Fibroblast of upper back skin (primary cell): ENCODE measurements at places on chromosomes 2 and 18.

DNA sequence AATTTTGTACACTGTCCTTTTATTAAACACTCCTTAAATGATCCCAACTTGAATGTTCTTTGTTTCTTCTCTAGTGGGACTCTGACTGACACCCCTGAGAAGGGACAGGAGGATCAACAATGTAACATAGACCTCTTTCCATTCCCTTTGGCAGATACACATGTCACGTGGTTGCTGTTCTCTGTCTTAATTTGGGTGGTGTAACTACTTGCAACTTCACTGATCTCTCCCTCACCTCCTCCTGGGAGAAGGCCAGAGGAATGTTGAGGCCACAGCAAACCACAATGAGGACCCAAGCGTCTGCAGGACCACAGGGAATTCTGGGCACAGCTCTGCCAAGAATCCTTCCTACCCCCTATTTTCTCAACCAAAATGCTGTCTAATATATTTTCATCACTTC lies 205.6 kb downstream of the RTP5 start:
- DNase-seq = peak; percentile 94

DNA sequence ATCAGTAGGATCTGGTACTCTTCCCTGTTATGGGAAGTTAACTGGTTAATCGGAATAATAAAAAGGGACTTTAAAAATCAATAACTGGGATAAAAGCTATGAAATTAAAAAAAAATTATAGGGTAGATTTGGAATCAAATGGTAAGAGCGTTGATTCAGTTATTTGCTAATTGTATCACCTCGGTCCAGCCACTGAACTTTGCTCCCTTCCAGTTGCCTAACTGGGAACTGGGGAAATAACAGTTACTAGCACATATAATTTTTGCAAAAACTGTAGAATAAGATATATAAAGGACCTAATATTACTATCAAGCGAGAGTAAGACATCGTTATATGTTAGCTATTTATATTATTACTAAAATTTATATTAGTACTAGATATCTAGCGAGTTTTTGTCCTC lies 302.1 kb downstream of the LRP1B start:
- no peak for DNase-seq

DNA sequence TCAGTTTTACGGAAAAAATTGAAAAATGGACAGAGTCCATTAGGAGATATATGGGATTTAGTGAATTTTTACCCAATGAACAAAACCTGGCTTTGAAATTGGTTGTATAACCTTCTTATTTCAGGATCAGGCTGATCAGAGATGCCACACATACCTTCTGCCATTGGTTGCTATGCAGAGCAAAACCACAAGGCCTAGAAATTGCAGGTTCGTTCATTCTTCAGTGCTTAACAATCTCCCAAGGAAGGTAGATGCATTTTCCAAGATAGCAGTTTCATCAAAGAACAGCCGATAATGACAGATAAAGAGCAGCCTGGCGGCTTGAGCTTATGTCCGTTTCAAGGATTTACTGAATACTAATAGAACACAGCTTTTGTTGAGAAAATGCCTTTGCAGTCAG lies 868.8 kb downstream of the EPHA4 start:
- peak; percentile 43 for DNase-seq

GRCh38 chr2:203999835-204000234 lies 63.3 kb downstream of the ICOS start:
- no peak for DNase-seq

DNA sequence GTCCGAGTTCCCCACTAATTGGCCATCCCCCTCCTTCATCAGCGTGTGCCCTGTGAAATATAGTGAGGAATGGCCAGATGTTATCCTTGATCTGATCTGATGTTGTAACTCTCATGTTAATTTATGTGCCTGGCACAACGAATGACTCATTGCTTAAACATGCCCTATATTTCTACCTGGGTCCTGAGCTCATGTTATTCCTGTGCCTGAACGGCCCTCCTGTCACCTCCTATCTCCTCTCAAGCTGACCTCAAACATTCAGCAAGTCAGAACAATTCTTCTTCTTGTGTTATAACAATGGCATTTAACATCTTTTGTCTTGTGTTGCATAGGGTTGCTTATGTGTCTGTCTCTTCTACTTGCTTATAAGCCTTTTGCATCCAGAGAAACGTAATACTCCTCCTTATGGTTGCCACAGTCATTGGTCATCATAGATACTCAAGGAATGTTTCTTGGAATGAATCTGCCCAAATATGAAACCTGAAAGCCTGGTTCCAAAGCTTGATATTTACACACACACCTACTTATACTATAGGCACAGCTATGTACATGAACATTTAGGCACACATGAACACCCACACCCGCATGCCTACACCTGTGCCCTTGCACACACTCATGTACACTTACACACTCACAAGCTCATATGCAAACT lies 80.2 kb upstream of the PHLPP1 start:
- DNase-seq = no peak

DNA sequence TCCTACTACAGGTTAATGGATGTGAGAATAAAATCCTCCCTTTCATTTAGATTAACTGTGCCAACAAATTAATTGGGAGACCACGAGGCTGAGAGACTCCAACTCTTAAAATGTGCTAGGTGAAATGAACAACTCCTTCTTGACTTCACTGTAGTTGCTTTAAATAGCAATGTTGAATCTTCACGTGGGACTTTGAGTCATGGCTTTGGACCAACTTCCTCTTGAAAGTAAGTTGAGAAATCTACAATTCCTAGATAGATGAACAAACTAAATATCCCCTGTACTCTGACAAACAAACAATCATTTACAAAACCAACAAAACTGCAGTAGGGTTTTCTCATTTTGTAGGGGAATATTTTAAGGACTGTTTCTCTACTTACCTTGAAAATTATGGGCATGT lies 291.9 kb upstream of the SPRED2 start:
- DNase-seq = no peak

DNA sequence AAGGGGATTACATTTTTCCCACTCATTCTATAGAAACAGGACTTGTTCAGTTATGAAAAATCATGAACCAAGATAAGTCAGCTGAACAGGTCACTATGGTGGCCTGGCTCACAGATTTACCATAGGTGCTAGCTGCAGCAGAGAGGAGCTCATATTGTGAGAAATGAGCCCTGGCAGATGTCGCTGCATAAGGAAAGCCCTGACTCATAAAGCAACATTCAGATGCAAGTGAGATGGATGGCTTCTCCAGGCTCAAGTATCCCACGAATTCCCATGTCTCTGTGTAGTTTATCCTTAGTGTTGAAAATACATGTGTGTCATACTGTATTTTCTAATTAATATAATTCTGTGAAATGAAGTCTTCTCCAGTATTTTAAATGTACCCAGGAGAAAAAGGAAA lies 115.0 kb upstream of the LHCGR start:
- peak; percentile 11 for DNase-seq

DNA sequence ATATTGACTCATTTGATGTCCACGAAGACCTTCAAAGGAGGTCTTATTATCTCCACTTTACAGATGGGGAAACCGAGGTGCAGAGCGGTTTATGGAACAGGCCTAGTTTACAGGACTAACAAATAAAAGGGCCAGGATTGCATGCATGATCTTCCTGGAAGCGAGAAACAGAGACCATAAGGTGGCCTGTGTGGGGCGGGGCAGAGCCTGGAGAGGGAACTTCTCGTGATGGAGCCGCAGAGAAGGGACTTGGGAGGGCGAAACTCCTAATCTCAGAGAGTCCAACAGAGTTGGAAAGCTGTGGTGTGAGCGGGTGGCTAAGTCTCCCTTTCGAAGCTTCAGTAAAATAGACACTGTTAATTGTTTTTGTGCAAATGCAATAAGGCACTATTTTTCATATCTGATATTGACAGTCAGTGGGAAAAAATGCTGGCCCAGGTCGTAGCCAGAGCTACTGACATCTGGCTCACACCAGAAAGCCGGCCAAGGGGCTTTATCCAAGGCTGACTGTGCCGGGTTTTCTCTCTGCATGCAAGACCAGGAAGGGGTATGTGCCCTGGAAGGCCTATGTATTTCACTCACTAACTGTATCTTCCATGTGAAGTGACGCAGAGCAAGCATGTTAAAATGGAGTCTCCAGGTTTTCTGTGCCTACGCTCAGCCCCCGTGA lies 4.5 kb downstream of the INPP5D start:
- no peak for DNase-seq

GRCh38 chr2:239519089-239519920 lies 118.5 kb upstream of the HDAC4 start:
- no peak for DNase-seq

DNA sequence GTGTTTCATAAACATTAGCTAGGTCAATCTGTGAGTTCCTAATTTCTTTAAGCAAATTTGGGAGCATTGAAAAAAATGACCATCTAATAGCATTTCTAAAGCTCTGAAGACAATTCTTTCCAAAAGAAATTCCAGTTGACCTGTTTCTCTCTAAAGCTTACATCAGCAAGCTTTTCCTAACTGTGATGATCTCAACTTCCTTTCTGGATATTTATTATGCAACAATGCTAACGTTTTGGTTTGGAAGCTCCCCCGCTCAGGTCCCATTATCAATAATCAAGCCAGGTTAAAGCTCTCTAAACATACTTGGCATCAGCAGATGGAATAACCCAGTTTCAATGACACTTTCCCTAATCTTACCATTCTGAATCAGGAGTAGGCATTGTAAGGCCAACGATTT lies 196.3 kb upstream of the TANK start:
- peak; percentile 22 for DNase-seq

GRCh38 chr2:102094917-102095316 lies 47.6 kb upstream of the IL1R1 start:
- peak; percentile 89 for DNase-seq

- no peak for DNase-seq
Observed at GRCh38 chr18:76673281-76674185, 148.8 kb upstream of the ZNF236 start.

DNA sequence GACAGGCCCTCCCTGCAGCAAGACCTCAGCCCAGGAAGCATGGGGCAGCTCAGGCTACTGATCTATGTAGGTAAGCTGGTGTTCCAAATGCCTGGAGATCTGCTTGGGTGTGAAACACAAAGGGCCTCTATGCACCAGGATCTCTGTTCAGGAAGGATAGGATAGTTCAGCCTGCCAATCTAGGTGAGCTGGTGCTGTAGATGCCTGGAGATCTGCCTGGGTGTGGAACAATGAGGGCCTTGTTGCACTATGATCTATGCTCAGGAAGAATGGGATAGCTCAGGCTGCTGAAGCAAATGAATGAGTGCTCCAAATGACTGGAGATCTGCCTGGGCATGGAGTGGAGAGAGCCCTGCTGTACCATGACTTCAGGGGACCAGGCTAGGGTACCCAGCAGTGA lies 48.9 kb upstream of the MYL1 start:
- no peak for DNase-seq

DNA sequence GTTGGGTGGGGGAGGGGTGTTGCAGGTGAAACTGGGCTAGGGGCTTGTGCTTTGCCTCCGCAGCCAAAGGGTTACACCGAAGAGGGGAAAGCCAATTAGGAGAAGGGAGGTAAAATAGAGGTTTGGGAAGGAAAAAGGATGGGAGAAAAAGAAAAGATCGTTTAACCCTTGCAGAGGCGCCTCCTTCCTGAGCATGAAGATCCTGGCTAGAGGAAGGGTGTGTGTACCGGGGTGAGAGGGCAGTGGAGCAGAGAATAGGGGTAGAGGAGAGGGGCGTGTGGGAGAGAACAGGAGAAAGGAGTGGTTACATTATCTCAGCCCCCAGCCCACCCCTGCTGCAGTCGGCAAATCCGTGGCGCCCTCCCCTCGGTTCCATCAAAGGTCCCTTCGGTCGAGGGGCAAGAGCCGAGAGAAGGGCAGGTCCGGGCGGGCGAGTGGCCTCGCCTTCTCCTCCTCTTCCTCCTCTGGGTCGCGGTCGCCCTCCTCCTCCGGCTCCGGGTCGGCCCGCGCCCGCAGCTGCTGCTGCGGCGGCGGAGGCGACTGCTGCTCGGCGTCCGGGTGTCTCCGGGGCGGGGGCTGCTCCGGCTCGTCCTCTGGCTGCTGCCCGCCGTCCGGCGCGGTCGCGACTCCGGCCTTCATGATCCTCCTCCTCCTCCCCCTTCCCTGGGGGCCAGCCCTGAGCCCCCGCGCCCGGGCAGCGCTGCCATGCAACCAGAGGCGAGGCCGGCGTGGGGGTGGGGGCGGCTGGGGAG lies 1.1 kb downstream of the MARCHF4 start:
- DNase-seq = no peak

DNA sequence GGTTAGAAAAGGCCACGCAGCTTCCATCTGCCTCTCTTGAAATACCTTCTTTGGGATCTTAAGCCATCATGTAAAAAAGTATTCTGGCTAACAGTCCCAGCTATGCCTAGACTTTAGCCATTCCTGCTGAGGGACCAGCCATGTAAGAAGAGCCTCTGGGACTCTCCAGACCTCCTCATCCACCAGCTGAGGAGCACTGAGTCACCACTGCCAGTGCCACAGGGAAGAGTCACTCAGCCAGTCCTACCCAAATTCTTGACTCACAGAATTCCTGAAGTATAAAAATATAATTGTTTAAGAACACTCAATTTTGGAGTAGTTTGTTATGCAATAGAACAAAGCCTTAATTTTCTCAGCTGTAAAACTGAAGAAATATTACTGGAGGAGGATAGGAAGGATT lies 436.7 kb downstream of the ZEB2 start:
- peak; percentile 76 for DNase-seq

GRCh38 chr18:5515011-5515784 lies 28.6 kb downstream of the EPB41L3 start:
- DNase-seq = no peak

GRCh38 chr2:222523783-222524544 lies 99.6 kb downstream of the SGPP2 start:
- DNase-seq = no peak

GRCh38 chr2:192407692-192408091 lies 213.0 kb upstream of the TMEFF2 start:
- DNase-seq = no peak

DNA sequence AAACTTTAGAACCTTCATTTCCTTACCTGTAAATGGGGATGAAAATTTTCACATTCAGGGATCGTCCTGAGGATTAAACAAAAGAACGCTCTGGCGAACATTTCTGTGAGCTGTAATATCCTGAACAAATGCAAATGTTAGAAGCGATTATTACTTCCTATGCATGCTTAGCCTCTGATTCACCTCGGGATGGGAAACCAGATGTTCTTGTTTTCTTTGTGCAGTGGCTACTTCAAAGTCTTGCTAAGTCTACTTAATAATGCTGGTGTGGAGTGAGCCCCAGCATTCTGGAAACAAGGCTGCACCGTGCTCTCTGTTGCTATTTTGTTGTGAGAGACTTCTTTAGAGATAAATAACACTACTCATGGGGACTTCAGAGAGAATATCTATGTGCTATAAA lies 119.1 kb upstream of the PELI1 start:
- peak; percentile 90 for DNase-seq

GRCh38 chr2:75828826-75829225 lies 118.1 kb upstream of the GCFC2 start:
- DNase-seq = no peak
